ENCODE measurements at places on chromosomes 5 and 9.

DNA sequence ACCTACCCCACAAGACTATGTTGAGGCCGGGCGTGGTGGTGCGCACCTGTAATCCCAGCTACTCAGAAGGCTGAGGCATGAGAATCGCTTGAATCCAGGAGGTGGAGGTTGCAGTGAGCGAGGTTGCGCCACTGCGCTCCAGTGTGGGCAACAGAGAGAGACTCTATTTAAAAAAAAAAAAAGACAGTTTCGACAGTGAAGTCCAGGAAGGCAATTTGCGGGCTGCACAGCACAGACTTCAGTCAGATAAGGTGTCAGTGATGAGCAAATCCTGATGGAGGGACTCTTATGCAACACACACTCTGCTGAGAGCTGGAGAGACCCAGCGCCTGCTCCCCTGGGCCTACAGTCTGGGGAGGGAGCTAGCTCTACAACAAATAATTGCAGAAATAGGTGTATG is 14.2 kb downstream of the CCNJL start:
- DNase-seq, result no peak

GRCh38 chr9:107976767-107977166 is 487.2 kb upstream of the KLF4 start:
- no peak for DNase-seq

DNA sequence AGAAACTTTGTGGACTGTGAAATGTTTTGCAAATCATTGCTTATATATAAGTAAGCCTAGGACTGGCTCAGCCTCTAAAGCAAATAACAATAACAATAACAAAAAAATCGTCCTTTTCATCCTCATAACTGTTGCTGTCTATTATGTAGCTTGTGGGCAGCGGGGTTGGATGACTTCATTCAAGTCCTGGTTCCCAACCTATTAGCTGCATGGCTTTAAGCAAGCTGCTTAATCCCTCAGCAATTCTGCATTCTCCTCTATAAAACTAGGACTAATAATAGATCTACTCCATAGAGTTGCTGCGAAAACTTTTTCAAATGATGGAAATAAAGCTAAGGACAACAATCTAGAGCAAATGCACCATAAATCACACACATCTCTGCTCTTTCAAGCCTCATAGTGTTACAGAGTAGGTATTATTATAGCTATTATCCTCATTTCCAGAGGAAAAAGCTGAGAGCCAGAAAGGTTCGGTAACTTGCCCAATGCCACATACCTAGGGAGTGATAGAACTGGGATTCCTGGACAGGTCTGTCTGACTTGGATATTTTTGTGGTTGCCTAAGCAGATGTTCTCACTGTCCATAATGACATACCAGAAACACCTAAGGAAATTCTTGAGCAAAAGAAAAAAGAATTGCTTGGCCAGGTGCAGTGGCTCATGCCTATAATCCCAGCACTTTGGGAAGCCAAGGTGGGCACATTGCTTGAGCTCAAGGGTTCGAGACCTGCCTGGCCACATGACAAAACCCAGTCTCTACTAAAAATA is 98.8 kb upstream of the ADRA1B start:
- no peak for DNase-seq

DNA sequence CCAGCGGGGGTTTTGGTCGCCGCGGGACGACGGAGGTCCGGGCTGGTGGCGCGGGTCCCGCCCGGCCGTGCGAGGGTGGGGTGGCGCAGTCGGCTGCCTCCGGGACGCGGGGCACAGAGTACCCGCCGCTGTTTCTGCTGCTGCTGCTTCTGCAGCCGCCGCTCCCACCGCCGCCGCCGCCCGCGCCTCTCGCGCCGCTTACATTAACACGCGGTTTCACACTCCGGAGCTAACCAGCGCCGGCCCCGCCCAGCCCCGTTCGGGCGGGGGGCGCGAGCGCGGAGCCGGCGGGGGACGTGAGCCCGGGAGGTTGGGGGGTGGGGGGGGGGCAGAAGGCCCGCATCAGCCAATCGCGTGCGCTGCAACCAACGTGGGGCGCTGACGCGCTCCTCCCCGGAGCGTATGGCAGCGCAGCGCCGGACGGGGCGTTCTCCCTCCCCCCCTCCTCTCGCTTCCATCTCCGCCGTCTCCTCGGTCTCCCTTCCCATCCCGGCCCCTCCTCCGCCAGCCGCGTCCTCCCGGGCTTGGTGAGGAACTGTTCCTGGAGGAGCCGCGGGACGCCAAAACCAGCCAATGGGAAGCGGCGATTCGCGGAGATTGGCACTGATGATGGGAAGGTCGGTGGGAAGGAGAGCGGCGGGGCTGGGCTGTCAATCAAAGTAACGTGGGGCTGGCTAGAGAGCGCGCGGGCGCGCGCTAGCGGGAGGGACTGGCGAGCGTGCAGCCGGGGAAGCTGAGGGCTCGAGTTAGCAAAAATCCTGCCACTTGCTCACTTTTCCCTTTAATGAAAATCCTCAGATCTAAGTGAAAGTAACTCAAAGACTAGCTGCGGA is at the start of gene TLE1:
TSS of gene TLE1 (minus strand) at position 205 of the 833 bp plus-strand sequence. CDS start 1,307 bp downstream, outside the sequence.
- peak; percentile 95 for DNase-seq

GRCh38 chr9:104854613-104855012 is 73.3 kb downstream of the ABCA1 start:
- DNase-seq, result no peak

Data from NCI-H1417 (cell line).